ENCODE measurements at places on chromosomes 5 and 9.

DNA sequence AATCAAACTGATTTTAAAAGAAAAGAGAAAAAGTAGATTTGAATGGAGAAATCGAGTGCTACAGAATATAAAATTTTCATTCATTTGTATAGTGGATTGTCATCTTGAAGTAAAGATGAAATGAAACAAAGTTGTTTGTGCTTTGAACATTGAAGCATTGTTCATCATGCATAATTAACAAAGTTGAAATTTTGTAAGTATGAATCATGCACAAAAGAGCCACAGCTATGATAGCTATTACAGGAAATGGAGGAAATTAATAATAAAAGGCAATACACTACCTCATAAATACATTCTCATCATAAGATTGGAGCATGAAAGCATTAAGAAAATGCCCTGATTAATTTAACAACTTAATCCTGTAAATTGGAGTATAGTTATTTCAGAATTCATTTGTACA lies 153.4 kb upstream of the TLX3 start:
- DNase-seq, result peak; percentile 70

DNA sequence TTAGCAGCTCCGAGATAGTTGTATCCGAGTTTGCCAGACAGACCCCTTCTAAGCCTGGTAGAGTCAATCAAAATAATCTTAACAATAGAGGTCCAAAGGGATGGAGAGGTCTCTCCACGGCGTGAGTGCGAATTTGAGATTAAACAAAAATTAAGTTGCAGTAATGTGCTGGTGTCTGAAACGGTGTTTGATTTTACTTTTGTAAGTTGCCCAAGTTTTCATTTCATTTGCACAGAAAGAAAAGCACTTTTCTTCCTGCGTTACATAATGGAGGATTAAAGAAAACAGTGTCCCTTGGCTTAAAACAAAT lies 1.2 kb downstream of the IRX1 start:
- DNase-seq, result no peak

- no peak for DNase-seq
Observed at GRCh38 chr9:33124751-33125381, 42.3 kb downstream of the B4GALT1 start.

DNA sequence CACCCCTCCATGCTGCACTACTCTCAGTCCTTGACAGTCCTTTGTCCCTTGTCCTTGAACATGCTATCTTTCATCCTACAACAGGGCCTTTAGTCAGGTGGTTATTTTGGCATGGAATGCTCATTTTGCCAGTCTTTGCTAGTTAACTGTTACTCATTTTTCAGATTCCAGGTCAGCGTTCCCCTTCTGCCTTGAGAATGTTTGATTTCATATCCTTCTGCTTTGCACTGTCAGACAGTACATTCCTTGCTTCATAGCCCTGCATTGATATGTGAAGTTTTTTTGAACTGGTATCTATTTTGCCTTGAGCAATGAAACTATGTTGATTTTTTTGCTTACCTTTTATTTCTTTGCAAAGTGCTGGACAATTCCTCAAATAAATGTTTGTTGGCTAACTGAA lies 638.2 kb upstream of the SEMA6A start:
- no peak for DNase-seq

GRCh38 chr5:111134087-111134486 lies 41.9 kb downstream of the WDR36 start:
- DNase-seq, result peak; percentile 88

DNA sequence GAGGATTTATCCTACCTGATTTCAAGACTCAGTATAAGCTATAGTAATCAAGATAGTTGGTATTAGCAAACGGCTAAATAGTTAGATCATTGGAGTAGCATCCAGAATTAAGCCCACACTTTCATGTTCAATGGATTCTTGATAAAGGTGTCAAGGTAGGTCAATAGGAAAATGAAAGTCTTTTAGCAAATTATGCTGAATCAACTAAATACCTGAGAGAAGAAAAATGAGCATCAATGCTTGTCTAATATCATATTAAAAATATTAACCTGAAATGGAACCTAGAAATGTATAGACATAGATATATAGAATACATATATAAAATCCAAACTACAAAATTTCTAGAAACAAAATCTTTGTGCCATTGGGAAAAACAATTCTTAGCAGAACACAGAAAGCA lies 685.6 kb downstream of the DTWD2 start:
- DNase-seq, result no peak

DNA sequence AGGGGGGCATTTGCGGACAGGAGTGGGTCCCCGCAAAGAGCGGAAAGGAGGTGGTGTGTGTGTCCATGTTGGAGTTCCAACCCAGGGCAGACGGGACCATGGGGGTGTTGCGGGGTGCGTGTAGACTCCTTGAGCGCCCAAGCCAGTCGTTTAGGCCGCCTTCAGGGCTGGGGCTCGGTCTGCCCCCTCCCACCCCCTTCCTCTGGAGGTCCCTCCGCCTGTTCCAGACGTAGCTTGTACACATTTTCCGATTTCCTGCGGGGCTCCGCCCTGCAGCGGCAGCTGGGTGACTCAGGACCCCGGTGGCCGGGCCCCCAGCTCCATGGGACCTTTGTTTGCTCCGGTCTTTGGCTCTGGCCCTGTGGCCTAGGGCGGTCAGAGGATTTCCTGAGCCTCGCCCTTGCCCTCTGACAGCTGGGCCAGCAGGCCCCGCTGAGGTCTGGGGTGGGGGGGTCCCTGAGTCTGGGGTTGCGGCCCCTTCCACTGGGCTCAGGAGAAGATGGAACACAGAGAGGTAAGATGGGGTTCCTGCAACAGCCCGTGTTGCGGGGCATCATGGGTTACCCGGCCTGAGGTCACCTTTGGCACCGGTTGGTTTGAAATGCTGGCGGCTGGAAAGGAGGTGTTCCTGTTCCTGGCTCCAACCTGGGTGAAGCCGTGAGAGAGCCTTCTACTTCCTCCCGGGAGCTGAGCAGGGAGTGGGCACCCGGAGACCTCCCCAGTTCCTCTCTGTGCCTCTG lies 1.5 kb downstream of the PKN3 start:
- DNase-seq, result no peak

GRCh38 chr5:113203916-113204315 lies 227.3 kb downstream of the DCP2 start:
- no peak for DNase-seq

GRCh38 chr5:111984044-111984443 lies 227.1 kb upstream of the NREP start:
- DNase-seq, result peak; percentile 98

GRCh38 chr5:141121563-141121962 lies at the start of gene PCDHB4:
Gene PCDHB4 (plus strand): TSS chr5:141121818. CDS start chr5:141121999, 181 bp downstream.
- DNase-seq, result no peak

GRCh38 chr5:174301848-174302625 lies 256.5 kb downstream of the NSG2 start:
- DNase-seq, result no peak

GRCh38 chr9:125707472-125707804 lies 430 bp upstream of the MAPKAP1 start:
- no peak for DNase-seq

- no peak for DNase-seq
Observed at GRCh38 chr5:10627160-10627701, 63.4 kb downstream of the ANKRD33B start.

Measured in fibroblast of skin of right quadriceps (primary cell).